ENCODE measurements at places on chromosomes 13 and 19. TPM values are rescaled to one million over a fixed set of nuclear protein-coding genes. Genes with fewer than 3 reads are reported as not detected.

GRCh38 chr19:45280471-45280961 lies 29.4 kb downstream of the MARK4 start:
- no peak for DNase-seq

- DNase-seq = no peak
These were observed 64.6 kb downstream of the GGACT start for GRCh38 chr13:100523981-100524386.

GRCh38 chr13:53138376-53139036 lies 109.9 kb downstream of the OLFM4 start:
- no peak for DNase-seq

DNA sequence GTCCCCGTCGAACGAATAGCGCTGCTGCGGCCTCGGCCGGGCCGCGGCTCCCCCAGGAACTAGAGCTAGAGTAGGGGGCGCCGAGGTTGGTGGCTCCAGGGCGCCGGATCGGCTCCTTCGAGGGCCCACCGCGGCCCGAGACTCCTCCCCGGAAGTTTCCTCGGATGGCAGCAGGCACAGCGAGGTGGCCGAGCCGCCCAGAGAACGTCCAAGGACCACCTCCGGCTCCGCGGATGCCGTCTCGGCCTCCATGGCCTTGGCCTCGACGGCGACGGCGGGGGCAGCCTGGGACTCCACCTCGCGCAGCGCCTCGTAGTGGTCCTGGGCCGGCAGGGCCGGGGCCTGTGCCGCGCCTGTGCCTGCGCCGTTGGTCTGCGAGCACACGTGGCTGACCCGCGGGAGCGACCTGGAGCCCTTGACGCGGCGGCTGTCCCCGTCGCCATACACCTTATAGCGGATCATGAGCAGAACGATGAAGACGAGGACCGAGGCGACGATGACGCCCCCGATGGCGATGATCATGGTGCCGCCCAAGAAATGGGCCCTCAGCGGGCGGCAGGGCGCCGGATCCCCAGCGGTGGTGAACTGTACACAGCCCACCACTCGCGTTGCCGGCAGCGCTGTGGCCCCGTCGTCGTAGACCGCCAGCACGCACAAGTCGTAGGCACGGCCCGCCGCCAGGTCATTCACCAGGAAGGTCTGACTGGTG lies 11.8 kb downstream of the IFNL1 start:
- no peak for DNase-seq

DNA sequence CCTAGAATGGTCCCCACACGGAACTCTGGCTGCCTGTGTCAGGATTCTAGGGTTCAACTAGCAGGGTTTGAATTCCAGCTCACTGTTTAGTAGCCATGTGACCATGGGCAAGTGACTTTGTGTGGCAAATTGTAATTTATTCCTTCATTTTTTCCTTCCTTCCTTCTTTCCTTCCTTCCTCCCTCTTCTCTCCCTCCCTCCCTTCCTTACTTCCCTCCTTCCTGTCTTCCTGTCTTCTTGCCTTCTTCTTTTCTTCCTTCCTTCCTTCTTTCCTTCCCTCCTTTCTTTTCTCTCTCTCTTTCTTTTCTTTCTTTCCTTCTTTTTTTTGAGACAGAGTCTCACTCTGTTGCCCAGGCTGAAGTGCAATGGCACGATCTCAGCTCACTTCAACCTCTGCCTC lies 8.5 kb upstream of the DENND1C start:
- DNase-seq = no peak

The ZNF497 gene
- total RNA-seq = 8.4 TPM

The CEACAM7 gene
- total RNA-seq = not detected
